T follicular helper cell (primary cell): ENCODE measurements at places on chromosomes 16 and 17.

DNA sequence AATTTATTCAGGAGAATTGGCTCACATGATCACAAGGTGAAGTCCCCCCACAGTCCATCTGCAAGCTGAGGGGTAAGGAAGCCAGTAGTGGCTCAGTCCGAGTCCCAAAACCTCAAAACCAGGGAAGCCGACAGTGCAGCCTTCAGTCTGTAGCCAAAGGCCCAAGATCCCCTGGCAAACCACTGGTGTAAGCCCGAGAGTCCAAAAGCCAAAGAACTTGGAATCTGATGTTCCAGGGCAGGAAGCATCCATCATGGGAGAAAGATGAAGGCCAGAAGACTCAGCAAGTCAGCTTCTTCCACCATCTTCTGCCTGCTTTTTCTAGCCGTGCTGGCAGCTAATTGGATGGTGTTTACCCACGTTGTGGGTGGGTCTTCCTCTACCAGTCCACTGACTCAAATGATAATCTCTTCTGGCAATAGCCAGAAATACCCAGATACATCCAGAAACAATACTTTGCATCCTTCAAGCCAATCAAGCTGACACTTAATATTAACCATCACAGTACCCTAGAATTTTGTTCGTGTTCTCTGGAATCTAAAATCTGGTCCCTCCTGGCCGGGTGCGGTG lies 40.4 kb downstream of the TMEM114 start:
- DNase-seq, result no peak

DNA sequence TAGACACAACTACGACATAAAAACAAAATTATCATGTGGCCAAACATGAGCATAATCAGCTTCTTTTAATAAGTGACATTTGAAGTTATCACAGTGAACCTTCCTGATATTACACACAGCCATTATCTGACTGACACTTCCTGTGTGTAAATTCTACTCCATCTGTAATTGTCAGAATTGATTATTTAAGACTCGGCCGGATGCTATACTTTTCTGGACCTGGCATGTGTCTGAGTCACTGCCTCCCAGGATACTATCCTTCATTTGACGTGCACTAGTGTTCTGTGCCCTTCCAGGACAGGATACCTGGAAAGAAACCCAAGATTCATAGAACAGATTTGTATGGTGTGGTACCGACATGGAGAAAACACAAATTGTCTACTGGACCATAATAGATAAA lies 242.0 kb downstream of the HS3ST3A1 start:
- DNase-seq, result no peak

- DNase-seq, result no peak
These were observed 877.4 kb upstream of the GOT2 start for GRCh38 chr16:59611556-59611955.

DNA sequence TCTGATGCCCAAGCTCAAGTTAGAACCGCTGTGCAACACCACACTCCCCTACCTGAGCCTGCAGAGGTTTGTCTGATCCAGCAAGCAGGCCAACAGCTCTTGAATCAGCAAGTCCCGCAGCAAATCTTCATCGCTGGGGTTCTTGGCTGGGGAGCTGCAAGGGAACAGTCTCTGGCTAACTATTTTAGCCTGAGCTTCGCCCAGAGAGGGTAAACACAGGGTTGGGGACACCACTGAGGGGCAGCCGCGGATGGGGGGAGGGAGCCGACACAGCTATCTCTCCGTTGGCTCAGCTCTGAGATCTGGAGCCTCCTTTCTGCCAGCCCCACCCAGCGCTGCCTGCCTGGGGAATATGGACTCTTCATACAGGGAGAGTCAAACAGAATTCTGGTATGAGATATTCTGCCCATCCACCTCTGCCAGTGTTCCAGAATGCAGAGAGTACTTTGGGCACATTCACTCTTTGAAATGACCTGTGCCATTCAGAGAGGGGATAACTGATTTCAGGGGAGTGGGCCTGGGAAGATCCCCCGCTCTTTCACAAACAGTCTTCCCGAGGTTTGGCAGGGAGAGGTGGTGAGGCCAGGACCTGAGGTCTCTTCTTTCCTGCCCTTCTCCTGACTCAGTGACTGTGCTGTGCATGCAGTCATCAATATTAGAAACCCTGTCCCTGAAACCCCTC lies 7.4 kb downstream of the GIP start:
- no peak for DNase-seq

DNA sequence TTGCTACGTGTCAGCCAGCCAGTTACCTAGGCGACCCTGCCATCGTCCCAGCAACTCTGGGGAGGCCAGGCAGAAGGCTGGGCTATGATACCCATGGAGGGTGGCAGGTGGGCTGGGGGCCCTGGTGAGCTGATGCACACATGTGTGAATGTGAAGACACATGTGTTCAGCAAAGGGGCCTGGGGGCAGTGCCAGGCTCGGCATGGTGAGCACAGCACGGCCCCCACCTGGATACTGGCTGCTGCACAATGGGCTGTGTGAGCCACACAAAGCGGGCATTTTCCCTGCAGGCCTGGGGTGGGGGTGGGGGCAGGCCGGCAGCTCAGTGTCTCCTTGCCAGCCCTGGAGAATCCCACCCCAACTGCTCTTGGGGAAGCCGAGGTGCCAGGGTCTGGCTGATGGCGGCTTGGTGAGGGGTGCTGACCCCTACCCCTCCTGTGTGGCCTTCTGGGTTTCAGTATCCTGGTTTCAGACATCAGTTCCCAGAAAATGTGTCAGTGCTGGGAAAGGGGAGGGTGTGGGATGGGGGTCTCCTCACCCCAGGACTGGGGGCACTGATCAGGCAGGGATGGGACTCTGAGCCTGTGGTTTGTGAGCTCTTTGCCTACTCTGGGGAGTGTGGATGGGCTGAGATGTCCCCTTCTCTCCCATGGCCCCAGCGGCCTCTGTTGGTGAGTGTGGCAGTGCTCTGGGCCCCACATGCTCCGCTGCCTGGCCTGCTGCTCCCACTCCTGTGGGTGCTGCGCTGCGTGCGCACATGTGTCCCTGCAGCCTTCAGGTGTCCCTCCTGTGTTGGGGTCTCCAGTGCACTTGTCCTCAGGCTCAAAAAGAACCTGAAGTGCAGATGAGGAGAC lies 5.1 kb downstream of the LLGL1 start:
- DNase-seq, result no peak

DNA sequence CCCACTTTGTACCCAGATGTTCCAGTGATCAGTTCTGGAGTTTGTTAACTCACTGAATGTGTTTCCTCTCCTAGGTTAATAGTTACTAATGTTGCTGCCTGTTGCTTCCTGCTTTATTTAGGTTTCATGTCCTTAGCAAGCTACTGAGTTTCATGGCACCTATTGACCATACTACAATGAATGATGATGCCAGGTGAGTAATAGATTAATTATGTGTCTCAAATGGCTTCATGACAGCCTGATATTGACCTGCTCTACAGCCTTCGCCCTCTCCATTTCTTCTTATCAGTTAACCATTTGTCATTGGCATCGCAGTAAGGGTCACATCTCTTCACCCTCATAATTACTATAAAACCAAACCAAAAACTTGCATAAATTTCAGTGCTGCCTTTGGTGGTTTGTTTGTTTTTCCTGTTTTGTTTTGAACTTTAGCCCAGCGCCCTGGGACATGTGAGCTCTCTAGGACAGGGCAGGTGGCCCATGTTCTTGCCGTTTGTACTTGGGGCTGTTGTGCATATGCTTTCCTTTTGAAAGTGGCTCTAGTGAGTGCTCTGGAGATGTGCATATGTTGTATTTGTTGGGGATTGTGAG lies 82.8 kb downstream of the AATF start:
- no peak for DNase-seq

GRCh38 chr17:57391857-57392471 lies 135.6 kb downstream of the MSI2 start:
- no peak for DNase-seq

DNA sequence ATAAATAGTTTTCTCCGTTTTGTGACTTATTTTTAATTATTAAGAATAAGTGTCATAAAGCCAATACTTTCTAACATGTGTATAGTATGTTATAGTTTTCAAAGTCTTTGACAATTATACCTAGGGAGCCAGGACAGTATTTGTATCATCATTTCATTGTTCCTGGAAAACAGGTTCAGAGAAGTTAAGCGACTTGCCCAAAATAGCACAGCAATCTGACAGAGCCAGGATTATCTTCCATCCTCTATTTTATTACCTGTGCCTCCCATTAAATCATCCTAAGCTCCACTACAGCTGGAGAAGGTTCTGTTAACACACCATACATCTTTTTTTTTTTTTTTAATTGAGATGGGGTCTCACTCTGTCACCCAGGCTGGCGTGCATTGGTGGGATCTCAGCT lies 718.4 kb downstream of the MAF start:
- no peak for DNase-seq

DNA sequence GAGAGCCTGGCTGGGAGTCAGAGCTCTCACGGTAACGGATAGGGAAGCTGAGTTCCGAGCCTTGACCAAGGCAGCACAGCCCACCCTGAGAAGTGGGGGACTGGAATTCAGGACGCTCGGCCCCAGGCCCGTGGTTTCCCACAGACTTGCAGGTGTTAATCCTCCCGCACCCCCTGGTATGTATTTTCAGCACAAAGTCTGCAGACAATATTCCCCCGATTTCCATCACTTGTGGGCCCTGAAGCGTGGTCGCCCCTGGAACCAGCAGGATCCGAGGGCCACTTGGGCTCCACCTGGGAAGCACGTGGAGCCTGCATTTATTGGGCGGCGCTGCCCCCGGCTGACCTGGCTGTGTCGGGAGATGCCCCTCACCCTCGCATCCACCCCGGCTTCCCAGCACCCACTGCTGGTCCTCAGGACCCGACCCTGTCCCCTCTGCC lies 60.2 kb downstream of the WSB1 start:
- no peak for DNase-seq

DNA sequence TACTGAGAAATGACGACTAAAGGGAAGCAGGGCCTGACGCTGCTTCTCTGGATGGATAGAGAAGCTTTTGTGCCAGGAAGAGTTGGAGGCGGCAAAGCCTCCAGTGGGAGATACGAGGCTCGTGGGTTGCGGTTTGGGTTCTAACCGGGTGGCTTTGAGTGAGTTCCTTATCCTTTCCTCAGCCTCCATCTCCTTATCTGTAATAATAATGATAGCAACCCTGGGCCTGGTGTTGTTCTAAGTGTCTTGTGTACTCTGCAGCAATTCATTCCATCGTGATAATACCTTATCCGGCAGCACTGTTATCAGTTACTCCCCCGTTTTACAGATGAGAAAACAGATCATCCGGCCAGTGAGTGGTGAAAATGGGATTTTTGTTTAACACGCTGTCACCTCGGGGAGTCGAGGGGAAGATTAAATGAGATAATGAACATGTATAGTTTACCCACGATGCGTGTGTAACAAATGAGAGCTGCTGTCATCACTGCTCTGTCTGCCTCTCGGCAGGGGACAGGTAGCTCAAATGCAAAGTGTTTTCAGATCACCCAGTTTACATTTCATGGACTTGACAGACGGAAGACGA lies 52.0 kb upstream of the LHX1 start:
- no peak for DNase-seq

DNA sequence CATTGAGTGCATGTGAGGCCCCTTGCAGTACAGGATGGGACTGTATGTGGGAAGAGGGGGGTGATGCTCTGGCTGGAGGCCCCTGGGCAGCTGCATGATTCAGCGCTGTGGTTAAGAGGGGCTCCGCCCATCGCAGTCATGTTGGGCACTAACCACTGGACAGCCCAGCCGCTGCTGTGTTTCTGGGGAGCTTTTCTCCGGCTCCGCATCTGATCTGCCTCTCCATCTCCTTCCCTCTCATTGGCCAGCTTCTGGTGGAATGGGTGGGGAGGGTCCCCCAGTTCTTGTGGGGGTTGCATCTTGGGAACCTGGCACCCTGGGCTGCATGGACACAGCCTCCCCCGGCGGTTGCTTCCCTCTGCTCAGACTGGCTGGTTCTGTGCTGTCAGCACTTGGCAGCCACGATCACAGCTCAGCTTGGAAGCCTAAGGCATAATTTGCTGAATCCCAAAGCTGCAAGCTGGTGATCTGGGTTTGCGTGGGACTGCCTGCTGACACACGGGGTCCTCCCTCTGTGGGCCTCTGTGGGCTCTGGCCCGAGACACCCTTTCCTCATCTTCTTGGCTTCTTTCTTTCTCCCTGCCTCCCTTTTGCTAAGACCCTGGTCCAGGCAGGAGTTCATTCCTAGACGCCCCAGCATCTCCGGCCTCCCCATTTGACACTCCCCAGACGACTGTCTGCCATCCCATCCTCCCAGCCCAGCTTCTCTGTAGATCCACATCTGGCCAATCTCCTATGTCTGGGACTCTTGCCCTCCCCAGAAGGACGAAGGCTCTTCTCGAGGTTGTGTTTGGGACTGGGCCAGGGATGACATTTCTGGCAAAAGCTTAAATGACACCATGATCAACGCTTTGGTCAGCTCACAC lies 168.3 kb downstream of the SEC14L1 start:
- DNase-seq, result no peak

- DNase-seq, result no peak
These were observed 4.5 kb downstream of the ALKBH5 start for GRCh38 chr17:18187821-18188761.

- no peak for DNase-seq
These were observed 79.7 kb downstream of the AIPL1 start for GRCh38 chr17:6355196-6355595.

DNA sequence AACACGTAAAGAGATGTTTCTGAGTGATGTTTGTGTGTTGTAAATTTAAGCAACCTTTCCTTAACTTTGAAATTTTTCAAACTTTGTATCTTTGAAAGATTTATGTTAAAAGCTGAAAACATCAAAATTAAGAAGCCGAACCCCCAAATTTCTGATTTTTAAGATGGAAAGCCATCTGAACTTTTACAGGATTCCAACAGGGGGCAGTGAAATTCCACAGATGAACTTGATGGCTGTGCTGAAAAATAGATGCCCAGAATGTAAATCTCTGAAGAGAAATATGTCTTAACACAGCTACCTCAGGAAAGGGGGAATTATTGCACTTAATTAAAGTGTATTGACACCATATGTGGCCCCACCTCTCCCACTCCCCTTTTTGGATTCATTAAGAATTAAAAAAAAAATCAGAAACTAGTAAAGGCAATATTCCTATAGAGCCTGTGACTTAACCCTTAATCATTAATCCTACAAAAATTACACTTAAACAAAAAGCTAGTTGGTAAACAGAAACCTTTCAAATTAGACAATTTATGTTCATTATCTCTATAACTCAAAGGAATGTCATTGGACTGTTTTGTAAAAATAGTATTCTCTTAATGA lies 597.9 kb downstream of the KCNJ2 start:
- DNase-seq, result no peak

GRCh38 chr17:48543107-48543853 lies 1.6 kb downstream of the HOXB2 start:
- DNase-seq, result peak; percentile 29

DNA sequence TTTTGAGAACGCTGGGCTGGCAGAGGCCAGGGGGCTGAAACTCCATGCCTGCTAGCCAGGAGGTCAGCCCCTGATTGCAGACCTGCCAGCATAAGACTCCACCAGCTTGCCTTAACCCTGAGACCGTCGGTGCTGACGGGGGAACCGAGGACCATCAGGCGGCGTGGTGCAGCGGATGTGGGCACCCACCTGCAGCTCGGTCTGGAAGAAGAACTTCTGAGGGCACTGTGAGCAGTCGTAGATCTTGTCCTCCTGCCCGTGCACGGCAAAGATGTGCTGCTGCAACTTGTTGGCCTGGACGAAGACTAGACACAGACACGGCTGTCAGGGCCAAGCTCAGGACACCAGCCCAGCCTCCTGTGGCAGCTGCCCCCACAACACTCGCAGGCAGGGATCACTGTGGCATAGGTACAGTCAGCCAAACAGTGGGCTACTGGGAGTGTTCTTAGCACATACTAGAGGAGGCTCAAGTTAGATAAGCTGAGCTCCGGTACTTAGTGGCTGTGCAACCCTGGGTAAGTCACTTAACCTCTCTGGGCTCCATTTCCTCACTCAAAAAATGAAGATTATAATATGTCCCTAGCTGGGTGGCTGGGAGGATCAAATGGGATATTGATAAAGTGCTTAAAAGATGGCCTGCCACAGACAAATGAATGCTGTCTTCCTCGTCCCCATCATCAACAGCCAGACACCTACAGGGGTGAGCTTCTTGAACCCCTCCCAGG lies 150.0 kb downstream of the C16orf78 start:
- no peak for DNase-seq
